ENCODE measurements at places on chromosomes 5 and 9. TPM values are rescaled to one million over a fixed set of nuclear protein-coding genes. Genes with fewer than 3 reads are reported as not detected.

- no peak for DNase-seq
These were observed 576.5 kb downstream of the TLE1 start for GRCh38 chr9:81112627-81113452.

- DNase-seq: no peak
These were observed 64.5 kb upstream of the ERBIN start for GRCh38 chr5:65861830-65862241.

DNA sequence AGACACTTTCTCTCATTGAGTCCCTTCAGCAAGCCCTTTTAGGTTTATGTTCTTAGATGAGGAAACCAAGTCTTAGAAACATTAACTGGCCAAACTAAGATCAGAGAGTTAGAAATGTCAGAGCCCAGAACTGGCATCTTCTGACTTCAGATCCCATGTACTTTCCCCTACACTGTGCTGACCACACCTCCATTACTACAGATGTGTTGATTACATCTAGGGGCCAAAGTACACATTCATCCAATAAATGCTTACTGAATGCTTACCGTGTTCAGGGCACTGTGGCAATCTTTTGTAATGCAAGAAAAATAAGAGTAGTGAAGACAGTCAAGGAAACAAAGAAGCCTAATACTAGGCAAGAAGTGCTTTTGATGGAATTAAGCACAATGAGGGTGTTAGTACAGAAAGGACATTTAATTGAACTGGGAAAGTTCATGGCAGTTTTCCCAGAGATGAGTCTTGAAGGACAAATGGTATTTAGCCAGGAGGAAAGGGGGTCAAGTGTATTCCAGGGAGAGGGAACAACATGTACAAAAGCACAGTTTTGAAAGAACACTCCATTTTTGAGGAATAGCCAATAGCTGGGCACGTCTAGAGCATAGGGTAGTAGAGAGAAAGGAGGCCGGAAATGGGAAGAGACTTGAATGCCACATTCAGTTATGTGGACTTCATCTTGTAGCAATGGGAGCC, 89.7 kb upstream of the CDKN2B start:
- DNase-seq: no peak

Gene SPINK7
- not detected for total RNA-seq

Gene IL9
- not detected for total RNA-seq

Gene ANKDD1B
- 0.60 TPM for total RNA-seq

Gene DNAH5
- 1.3 TPM for total RNA-seq

All from pancreas (tissue), 10 donors.